ENCODE measurements at places on chromosomes 7 and 10. TPM values are rescaled to one million over a fixed set of nuclear protein-coding genes. Genes with fewer than 3 reads are reported as not detected.

The PWWP2B gene
- total RNA-seq, result 8.3 TPM

The GPR26 gene
- not detected for total RNA-seq

The SCIN gene
- total RNA-seq, result 0.43 TPM

The VIPR2 gene
- total RNA-seq, result 0.85 TPM

The LIPJ gene
- under 0.01 TPM for total RNA-seq

The TNS3 gene
- 150 TPM for total RNA-seq

The LRCH4 gene
- total RNA-seq, result 7.3 TPM

The FEZF1 gene
- total RNA-seq, result not detected

The MRC1 gene
- under 0.01 TPM for total RNA-seq

The GDF2 gene
- total RNA-seq, result not detected

The UCN3 gene
- total RNA-seq, result not detected

The MYH16 gene
- total RNA-seq, result not detected

The DDX21 gene
- total RNA-seq, result 49.2 TPM

The HOXA7 gene
- total RNA-seq, result 1.6 TPM

The TET1 gene
- 2.1 TPM for total RNA-seq

The AOC1 gene
- total RNA-seq, result not detected

The TYW1B gene
- total RNA-seq, result 1.3 TPM

The NAT16 gene
- total RNA-seq, result not detected

The CALML3 gene
- total RNA-seq, result under 0.01 TPM

The VAX1 gene
- not detected for total RNA-seq

The ANKRD61 gene
- total RNA-seq, result not detected

The EMX2 gene
- total RNA-seq, result not detected

The SUN3 gene
- total RNA-seq, result not detected

The DNAAF5 gene
- 6.7 TPM for total RNA-seq

The ST7 gene
- 15.9 TPM for total RNA-seq

The TDRD1 gene
- total RNA-seq, result 0.83 TPM

The PPP2R2D gene
- 19.2 TPM for total RNA-seq

The DGKI gene
- total RNA-seq, result 4.0 TPM

The HMX2 gene
- not detected for total RNA-seq

The SLIT1 gene
- not detected for total RNA-seq
